Activated naive CD4-positive, alpha-beta T cell treated with anti-CD3 and anti-CD28 coated beads, Interleukin-2, amount 10 ng/mL, durations not matched to agents 7 days and 5 days (primary cell): ENCODE measurements at places on chromosomes 11 and 22.
A peak's percentile ranks its signal among the peaks of the same experiment; 100 is the strongest.

DNA sequence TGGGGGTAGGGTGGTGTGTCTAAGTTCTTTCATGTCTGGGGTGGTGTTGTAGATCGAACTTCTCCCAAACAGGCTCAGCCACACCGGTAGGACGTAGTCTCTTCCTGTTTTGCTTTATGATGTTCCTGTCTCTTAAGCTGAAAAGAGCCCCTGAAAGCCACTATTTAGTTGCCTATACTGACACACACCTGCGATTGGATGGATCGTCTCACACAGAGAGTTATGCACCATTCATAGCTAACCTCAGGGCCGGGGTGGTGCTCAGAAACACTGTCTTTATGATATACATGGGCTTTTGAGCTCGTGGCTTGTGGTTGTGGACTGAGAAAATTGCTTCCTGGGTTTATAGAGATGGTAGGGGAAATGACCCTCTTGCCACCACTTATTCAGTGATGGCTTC, 137.6 kb downstream of the TEAD1 start:
- DNase-seq = peak; percentile 39

- no peak for DNase-seq
These were observed 129.0 kb downstream of the TEAD1 start for GRCh38 chr11:12803086-12803826.

GRCh38 chr22:50357222-50357621, 14.1 kb downstream of the PPP6R2 start:
- DNase-seq = no peak

DNA sequence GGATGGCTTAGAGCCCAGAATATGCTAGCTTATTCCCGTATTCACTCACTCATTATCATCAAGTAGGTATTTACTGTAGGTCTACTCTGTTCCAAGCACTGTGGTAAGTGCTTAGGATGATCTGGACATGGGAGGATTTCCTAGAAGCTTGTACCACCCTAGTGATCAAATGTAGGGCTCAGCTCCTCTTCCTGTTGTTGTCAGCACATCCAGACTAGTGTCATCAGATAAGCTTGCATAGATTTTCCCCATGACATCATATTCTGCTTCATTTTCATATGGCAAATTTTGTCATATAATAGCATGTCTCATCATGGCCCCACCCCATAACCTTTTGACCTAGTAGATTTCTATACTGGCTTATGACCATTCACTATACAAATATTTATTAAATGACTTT, 19.3 kb upstream of the NUCB2 start:
- DNase-seq = no peak

DNA sequence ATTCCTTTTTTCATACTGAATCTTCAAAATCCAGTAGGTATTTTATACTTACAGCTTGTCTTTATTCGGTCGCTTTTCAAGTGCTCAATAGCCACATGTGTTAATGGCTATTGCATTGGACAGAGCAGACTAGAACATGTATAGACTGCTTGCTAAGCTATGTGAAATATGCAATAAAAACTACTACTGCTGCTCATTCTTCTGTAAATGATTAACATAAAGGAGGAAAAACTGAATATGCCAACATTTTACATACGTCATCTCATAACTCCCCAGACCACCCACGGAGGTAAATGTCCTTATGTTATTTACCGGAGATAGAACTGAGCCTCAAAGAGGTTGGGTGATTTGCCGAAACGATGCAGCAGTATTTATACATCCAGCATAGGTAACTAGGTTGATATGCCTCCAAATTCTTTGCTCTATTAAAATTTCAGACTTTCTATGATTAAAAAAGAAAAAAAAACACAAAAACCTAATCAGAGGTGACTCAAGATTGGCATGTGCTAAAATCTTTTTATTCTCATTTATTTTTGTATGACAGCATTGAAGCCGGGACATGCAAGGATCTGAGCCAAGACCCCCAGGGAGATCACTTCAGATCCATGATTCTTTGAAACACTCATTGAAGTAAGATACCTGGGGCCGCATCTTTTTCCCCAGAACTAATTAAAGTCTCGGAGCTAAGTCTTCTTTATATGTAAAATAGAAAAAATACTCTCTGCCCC, 78.5 kb upstream of the OR5AK2 start:
- no peak for DNase-seq

GRCh38 chr11:120310870-120311269, 14.2 kb upstream of the TLCD5 start:
- no peak for DNase-seq

GRCh38 chr11:64251016-64251752, at the start of gene PLCB3:
PLCB3 (plus strand) TSS chr11:64251530; CDS start chr11:64251650, 120 bp downstream.
- DNase-seq = peak; percentile 69

DNA sequence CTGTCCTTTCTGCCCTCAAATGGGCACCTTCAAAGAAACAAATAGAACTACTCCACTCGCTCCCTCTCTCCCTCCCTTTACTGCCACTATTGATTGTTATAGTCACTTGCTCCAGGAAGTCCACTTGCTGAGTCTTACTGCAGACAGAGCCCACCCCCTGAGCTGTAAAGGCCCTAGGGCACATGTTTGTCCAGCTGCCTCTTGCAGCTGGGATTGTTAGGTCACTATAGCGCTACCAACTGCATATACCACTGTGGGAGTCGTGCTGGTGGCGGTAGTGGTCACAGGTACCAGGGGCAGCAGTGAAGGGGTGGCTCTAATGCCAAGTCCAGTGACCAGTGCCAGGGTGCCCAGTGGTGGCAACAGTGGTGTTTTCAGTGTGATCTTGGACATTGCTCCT, 4.4 kb upstream of the SREBF2 start:
- no peak for DNase-seq

- DNase-seq = no peak
These were observed 608 bp downstream of the TMPRSS13 start for GRCh38 chr11:117928446-117929141.

- DNase-seq = no peak
These were observed 186.9 kb downstream of the MN1 start for GRCh38 chr22:27614650-27615007.

DNA sequence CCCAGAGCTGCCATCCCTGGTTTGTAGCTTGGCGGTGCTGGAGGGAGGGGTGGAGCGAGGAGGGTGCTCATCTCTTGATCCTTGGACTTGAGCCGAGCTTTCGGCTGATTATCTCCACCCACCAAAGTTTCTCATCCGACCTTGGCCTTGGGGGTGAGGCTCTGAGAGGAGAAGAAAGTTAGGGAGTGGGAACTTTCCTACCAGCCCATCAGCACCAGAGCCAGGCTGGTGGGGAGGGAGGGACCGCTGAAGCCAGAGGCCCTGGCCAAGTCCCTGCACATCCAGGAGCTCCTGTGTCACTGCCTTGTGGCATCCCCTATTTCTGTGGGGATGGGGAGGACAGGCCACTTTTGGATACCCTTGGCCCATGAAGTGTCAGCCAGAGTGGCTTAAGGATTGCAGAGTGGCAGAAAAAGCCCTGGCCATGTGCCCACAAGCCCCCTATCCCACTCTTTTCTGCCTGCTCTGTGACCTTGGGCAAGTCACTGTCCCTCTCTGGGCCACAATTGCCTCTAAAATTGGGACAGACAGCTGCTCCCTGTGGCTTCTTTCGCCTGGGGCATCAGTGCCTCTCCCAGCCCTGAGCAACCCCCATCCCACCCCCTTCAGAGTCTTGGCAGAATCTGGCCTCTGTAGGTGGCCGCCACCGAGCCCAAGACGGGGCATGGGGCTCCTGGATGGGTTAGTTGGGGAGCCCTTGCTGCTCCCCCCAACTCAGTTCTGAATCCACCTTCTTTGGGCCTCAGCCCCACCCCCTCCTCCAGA, 10.3 kb downstream of the KCTD17 start:
- DNase-seq = no peak

DNA sequence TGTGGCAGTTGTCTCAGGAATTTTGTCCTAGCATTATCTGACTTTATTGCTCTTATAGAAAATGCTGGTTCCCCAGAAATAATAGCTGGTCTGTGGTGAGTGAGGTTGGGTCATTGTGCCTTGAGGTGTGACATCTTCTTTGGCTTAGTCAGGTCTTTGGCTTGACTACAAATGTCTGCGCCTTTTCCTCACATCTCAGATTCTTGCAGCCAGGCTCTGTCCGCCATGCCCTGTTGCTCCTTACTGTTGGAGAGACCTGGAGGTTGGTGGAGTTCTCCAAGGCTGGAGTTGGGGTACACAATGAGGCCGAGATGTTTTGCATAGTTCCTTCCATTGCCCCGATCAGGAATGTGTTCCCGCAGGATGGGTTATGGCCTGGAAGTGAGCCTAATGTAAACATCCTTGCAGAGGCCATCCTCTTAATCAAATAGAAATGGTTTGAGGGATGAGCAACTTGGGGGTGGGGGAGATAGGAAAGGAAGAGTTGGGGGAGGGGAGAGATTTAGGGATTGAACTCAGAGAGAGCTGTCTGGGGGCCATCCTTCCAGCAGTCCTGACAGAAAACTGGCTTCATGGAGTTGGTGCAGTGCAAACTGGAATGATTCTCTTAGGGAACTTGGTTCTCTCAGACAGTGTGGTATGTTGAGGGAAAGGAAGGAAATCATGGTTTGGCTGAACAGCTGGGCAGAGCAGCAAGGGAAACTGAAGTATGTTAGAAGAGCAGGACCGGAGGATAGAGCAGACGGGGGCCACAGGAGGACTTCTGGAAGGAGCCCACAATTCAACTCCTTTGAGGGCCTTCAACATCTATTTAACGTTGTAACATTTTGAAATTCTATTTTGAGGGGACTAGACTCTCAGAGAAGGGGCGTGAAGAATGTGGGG, 49.9 kb downstream of the ZBTB16 start:
- no peak for DNase-seq

- no peak for DNase-seq
These were observed 34.9 kb downstream of the SCUBE2 start for GRCh38 chr11:9056467-9056866.

GRCh38 chr11:107819361-107820014, 39.1 kb downstream of the SLC35F2 start:
- DNase-seq = no peak

- no peak for DNase-seq
These were observed 163.7 kb downstream of the LARGE1 start for GRCh38 chr22:33756508-33756949.

- no peak for DNase-seq
These were observed 245.4 kb downstream of the GRIK4 start for GRCh38 chr11:120756931-120757330.

DNA sequence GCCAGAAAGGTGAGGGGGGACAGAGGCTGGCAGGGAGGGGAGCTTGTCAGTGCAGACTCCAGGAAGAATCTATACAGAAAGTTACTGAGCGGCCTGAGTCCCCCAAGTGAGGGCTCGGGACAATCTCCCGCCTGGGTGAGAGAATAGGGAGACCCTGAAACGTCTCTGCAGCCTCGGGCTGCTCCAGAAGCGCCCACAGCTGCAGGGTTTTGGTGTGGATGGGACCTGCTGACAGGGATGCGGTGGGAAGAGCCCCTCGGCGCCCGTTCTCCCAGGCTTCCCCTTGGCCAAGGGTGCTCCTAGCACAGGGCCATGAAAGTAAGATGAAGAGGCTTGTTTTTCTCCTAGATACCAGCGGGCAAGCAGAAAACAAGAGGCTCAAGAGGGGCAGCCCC, 743 bp upstream of the RCE1 start:
- no peak for DNase-seq

DNA sequence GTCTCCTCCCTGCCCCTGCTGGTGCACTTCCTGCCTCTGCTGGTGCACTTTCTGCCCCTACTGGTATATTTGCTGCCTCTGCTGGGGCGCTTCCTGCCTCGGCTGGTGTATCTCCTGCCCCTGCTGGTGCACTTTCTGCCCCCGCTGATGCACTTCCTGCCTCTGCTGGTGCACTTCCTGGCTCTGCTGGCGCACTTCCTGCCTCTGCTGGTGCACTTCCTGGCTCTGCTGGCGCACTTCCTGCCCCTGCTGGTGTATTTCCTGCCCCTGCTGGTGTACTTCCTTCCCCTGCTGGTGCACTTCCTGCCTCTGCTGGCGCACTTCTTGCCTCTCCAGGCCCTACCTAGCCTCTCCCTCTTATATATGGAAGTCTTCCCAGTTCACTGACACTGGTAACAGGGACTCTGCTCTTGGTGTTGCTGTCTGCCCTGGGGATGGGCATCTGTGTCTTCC, 10.1 kb downstream of the MTFP1 start:
- peak; percentile 86 for DNase-seq

- DNase-seq = no peak
These were observed 191.6 kb upstream of the CADM1 start for GRCh38 chr11:115695677-115696364.

DNA sequence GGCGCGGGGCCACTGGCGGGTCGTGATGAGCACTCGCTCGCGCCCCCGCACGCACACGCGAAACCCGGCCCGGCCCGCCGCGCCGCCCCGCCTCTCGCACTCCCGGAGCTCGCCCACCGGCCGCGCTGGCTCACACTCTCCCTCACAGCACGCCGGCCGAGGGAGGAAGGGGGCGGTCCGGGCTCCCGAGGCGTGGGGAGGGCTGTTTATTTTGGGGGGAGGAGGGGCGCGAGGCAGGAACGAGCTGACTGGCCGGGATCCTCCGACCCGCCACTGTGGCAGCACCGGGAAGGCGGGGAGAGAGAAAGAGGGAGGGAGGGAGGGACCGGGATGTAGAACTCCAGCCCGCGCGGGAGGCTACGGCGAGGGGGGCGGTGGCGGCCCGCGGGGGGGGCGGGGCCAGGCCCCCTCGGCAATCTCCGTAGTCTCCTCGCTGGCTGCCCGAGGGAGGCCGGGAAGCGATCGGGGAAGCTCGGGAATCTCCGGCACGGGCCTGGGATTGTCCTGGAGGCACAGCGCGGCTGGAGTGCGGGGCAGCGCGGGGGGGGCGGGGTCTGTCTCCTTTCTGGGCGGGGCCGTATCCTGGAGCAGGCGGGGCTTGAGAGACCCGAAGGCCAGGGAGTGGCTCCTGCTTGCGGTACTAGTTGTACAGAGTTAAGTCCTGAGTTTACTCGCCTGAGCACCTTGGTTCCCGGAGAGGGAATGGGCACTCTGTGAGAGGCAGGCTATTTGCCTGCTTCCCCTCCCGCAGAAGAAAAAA, at the start of gene RBFOX2:
TSS of gene RBFOX2 (minus strand) at position 179 of the 760 bp plus-strand sequence. CDS start 399 bp downstream, outside the sequence.
- DNase-seq = peak; percentile 76

DNA sequence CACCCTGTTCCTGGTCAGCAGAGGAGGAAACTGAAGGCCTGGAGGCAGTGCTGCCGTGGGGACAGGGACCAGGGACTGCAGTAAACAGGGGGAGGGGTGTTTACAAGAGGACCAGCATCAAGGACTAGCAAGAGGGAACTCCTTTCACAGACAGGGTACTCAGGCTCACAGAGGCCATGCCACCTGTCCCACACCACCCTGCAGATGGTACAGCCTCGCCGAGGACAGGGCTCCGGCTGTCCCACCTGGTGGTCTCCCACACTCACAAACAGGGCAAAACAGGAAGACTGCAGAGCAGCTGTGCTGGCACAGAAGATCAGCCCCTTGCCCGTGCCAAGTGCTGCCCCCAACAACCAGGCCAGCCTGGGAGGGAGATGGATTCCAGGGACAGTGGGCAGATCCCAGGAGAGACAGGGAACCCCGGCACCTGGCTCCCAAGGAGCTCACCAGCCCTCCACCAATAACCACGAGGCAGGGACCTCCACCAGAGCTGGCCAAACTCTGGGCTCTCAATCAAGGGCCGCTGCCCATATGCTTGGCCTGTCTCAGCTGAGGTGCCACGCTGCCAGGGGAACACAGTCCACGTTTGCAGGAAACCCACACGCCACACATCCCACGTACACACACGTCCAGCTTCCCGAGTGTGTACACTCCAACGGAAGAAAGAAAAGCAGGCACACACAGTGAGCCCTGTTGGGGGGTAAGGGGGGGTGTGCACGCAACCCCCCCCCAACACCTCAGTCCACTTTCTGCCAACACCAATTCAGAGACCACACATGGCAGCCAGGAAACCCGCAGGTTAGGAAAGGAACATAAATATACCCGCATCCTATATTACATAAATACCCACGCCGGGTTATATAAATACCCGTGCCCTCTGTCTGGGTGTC, 2.1 kb downstream of the CSNK1E start:
- DNase-seq = peak; percentile 30

- DNase-seq = no peak
These were observed 9.9 kb downstream of the EIF1AD start for GRCh38 chr11:65992056-65992455.
